ENCODE measurements at places on chromosomes 6 and 20. TPM values are rescaled to one million over a fixed set of nuclear protein-coding genes. Genes with fewer than 3 reads are reported as not detected.

The TDRD6 gene
- total RNA-seq, result 0.12 TPM

The FLRT3 gene
- 2.3 TPM for total RNA-seq

- no peaks in the 10 kb centered on the region for H3K4me1 ChIP-seq
- H3K27me3 ChIP-seq, result no peaks in the 10 kb centered on the region
- no peak overlapping the region for H3K4me3 ChIP-seq
- H3K27ac ChIP-seq, result no peak overlapping the region
- DNase-seq, result no peak
Measured at GRCh38 chr6:147855803-147856482, 347.5 kb downstream of the SAMD5 start.

DNA sequence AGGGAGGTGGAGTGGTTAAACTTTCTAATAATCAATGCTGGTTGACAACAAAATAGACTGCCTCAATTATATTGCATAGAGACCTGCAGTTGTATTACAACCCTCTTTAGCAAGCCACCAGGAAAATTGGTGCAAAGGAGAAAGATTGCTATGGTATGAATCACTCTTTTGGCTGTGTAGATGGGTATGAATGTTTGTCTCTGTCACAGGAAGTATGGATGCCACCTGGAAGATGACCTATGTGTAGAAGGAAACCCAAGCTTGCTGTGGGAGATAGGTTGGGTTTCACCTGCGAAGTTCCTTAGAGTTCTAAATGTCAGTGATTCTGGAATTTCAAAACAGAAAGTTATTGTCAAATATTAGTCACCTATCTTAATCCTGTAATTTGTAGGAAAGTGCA lies 134.6 kb downstream of the SOBP start:
- DNase-seq, result no peak
- no peaks in the 10 kb centered on the region for H3K4me1 ChIP-seq
- no peak overlapping the region for H3K27ac ChIP-seq
- no peaks in the 10 kb centered on the region for H3K27me3 ChIP-seq
- H3K4me3 ChIP-seq, result no peak overlapping the region
